ENCODE measurements at places on chromosomes 5 and 9.

GRCh38 chr5:88979244-88979643 is 96.3 kb upstream of the MEF2C start:
- DNase-seq, result no peak
- no peaks in the 10 kb centered on the region for H3K27me3 ChIP-seq
- H3K27ac ChIP-seq, result no peak overlapping the region
- H3K36me3 ChIP-seq, result no peaks in the 10 kb centered on the region

- H3K27me3 ChIP-seq, result no peaks in the 10 kb centered on the region
- no peak for DNase-seq
Measured at GRCh38 chr9:89808076-89808755, 203.4 kb downstream of the GADD45G start.

DNA sequence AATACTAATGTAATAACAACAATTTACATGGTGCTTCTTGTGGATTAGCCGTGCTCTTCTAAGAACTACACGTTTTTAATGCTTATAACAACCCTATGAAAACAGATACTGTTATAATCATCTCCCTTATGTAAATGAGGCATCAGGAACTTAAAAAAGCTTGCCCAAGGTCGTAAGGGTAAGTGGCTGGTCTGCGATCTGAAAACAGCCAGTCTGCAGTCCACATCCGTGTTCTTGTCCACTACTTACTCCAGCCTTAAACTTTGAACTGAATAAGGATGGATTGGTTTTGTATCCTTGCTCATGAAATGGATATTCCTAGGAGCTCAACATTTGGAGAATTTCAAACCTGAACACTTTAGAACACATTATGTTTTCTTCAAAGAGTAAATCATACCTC is 26.7 kb downstream of the PAM start:
- peaks cover 33% of the 10 kb centered on the region for H3K4me1 ChIP-seq
- no peak for DNase-seq
- peak overlapping the region; percentile 59 for H3K27ac ChIP-seq
- H3K36me3 ChIP-seq, result no peaks in the 10 kb centered on the region

- DNase-seq, result no peak
- no peak overlapping the region for H3K27ac ChIP-seq
- peaks cover 29% of the 10 kb centered on the region for H3K4me1 ChIP-seq
- H3K27me3 ChIP-seq, result no peaks in the 10 kb centered on the region
Measured at GRCh38 chr9:116695438-116695837, 8.3 kb downstream of the TRIM32 start.

GRCh38 chr9:98861781-98862504 is 54.5 kb downstream of the GALNT12 start:
- no peak overlapping the region for H3K27ac ChIP-seq
- peaks cover 31% of the 10 kb centered on the region for H3K4me1 ChIP-seq
- no peaks in the 10 kb centered on the region for H3K27me3 ChIP-seq
- no peak for DNase-seq
- no peak overlapping the region for H3K4me3 ChIP-seq

- H3K36me3 ChIP-seq, result no peaks in the 10 kb centered on the region
- no peaks in the 10 kb centered on the region for H3K4me1 ChIP-seq
- no peaks in the 10 kb centered on the region for H3K27me3 ChIP-seq
- H3K4me3 ChIP-seq, result no peak overlapping the region
- H3K27ac ChIP-seq, result no peak overlapping the region
Measured at GRCh38 chr9:74412236-74412979, 84.7 kb upstream of the RORB start.

- H3K27me3 ChIP-seq, result no peaks in the 10 kb centered on the region
- H3K27ac ChIP-seq, result no peak overlapping the region
- no peak overlapping the region for H3K4me3 ChIP-seq
- DNase-seq, result no peak
Measured at GRCh38 chr5:168947212-168947868, 353.6 kb downstream of the SLIT3 start.

- DNase-seq, result peak; percentile 85
- no peak overlapping the region for H3K27ac ChIP-seq
- no peak overlapping the region for H3K4me3 ChIP-seq
- peaks cover 9% of the 10 kb centered on the region for H3K4me1 ChIP-seq
Measured at GRCh38 chr9:134174073-134174449, 9.7 kb upstream of the RNU6ATAC start.

GRCh38 chr9:92807031-92807756 is 42.6 kb upstream of the BICD2 start:
- no peak overlapping the region for H3K27ac ChIP-seq
- peaks cover 36% of the 10 kb centered on the region for H3K4me1 ChIP-seq
- no peak overlapping the region for H3K4me3 ChIP-seq
- H3K27me3 ChIP-seq, result peaks cover 65% of the 10 kb centered on the region
- no peak for DNase-seq

DNA sequence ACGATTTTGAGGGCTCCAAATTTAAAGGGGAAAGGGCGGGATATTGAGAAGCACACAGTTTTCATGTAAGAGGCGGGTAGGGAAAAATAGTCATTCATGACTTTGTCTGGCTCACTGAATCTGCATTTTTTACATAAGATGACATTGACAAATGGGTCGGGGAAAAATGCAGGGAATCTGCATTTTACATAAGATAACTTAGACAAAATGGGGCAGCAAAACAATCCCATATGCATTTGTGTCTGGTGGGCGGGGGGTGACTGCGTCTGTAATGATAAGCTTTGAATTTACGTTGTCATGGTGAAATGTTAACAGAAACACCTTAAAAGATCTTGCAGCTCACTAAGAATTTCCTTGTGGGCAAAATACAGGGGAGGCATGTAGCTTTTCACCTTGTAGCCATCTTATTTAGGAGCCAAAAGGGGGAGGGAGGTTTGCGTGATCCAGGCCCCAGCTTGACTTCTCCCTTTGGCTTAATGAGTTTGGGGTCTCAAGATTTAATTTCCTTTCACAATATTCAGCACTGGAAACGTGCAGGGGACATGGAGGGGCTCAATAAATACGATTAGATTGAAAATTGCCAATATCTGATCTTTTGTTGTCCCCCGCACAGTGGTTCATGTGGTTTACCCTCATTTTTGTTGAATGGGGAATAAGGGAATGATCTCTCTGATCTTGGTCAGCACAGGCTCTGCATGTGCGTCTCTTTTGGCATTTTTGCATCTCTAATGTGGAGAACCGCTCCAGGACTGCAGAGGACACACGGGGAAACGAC is 41.1 kb upstream of the GADD45G start:
- no peak overlapping the region for H3K27ac ChIP-seq
- DNase-seq, result no peak
- H3K36me3 ChIP-seq, result no peaks in the 10 kb centered on the region

GRCh38 chr9:114049441-114050225 is 28.5 kb downstream of the AMBP start:
- DNase-seq, result peak; percentile 47
- H3K4me1 ChIP-seq, result no peaks in the 10 kb centered on the region
- H3K4me3 ChIP-seq, result no peak overlapping the region
- no peak overlapping the region for H3K27ac ChIP-seq
- H3K27me3 ChIP-seq, result no peaks in the 10 kb centered on the region
- H3K36me3 ChIP-seq, result peaks cover 58% of the 10 kb centered on the region

DNA sequence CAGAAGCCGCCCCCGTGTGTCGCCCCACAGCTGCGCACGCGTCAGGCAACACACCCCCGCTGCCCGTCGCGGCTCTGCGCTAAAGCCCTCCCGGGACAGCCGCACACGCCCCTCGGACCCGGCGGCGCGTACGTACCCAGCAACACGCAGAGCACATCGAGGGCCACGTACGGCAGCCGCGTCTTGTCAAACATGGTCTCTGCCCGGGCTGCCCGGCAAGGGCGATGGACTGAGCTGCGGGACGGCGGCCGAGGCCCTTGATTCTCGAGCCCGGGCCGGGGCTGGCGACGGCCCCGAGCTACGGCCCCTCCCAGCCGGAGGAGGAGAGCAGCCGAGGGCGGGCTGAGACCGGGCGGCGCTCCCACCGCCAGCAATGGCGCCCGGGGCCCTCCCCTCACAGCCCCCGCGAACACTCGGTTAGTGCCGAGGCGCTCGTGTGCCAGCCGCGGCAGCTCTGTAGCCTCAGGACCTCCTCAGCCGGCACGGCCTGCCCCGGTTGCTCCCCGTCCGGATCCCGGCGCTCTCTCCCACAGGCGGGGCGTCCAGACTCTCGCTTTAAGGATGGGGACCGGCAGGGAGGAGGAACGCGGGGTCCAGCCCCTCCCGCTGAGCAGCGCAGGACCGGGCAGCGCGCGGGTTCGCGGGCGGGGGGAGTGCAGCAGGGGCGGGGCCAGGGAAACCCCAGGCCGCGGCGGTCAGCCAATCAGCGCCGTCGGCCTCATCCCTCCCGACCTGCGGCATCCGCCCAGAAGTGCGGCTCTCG is at the start of gene PLPP1:
TSS of gene PLPP1 (minus strand) at position 529 of the 763 bp plus-strand sequence. CDS start at position 194, 335 bp downstream.
- H3K4me1 ChIP-seq, result peaks cover 44% of the 10 kb centered on the region
- H3K27ac ChIP-seq, result peak within 1 kb of the TSS; percentile 96
- no peaks in the 10 kb centered on the region for H3K27me3 ChIP-seq

DNA sequence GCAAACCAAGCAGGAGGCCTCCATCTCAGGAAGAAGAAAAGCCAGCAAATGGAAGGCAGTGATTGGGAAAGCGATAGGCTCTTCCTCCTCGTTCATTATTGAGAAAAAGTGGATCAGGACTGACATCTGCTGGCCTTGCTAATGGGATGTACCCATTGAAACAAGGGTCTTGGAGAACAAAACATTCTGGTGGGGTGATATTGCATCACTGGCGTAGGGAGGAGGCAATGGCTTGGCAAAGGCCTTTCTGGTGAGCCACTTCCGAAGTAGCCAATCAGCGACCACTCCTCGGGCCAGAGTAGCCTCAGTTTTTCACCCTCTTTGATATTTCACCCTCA is 86.7 kb upstream of the NFIB start:
- H3K36me3 ChIP-seq, result no peaks in the 10 kb centered on the region
- H3K27me3 ChIP-seq, result no peaks in the 10 kb centered on the region
- H3K4me3 ChIP-seq, result no peak overlapping the region
- H3K4me1 ChIP-seq, result no peaks in the 10 kb centered on the region
- H3K27ac ChIP-seq, result no peak overlapping the region

All from spleen (tissue), 13 donors.